Mesenchymal stem cell (in vitro differentiated cells and primary cell): ENCODE measurements at places on chromosomes 11 and 22.

GRCh38 chr11:61787928-61788491, 4.4 kb downstream of the TMEM258 start:
- H3K36me3 ChIP-seq: peaks cover 71% of the 10 kb centered on the region
- no peak overlapping the region for H3K27ac ChIP-seq
- H3K4me3 ChIP-seq: no peak overlapping the region
- peaks cover 40% of the 10 kb centered on the region for H3K4me1 ChIP-seq
- no peaks in the 10 kb centered on the region for H3K27me3 ChIP-seq

DNA sequence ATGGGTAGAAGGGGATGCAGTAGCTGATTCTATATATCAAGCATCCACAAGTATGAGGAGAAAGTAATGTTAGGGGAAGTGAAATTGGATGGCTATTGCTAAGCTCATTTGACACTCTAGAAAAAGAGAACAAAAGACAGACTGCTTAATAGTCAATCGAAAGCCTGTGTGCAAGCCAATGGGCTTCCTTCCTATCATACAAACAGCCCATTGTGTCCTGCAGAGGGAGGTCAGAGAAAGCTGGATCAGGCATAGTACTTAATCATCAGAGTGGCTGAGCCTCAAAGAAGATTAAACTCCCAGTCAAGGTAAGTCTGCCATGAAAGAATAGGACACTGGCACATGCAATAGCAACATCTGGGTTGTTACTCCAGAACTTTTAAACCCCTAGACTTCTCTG, 50.9 kb upstream of the PGR start:
- H3K27ac ChIP-seq: no peak overlapping the region
- no peaks in the 10 kb centered on the region for H3K27me3 ChIP-seq

DNA sequence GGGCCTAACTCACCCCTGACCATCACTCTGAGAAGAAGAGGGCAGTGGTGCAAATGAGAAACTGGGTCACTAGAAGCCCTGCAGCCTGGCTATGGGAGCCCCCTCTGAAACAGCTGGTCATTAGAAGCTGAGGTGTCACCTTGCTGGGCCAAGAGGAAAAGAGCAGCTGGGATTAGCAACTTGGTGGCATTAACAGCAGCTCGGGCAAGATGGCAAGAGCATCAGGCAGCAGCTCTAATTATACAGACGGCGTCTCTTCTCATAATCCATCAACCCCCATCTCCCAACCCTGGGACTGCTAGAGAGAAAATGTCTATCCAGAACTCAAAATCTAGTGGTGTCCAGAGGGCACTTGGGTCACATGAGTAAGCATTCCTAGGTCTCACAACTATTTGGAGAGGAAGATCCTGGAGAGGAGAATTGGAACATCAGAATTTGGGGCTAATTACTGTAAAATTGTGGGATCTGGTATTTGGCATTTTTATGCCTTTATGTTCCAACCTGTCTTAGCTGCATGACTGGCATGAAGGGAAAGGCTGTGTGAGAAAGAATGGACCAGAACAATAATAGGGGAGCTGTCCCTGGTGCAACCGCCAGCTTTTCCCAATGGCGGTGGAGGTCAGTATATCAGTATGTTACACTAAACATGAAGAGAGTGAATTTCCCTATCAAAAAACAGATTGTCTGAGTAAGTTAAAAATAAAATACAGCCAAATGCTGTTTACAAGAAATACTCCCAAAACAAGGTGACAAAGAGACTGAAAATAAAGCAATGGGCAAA, 7.6 kb upstream of the LMO1 start:
- no peaks in the 10 kb centered on the region for H3K36me3 ChIP-seq
- DNase-seq: no peak
- peaks cover 8% of the 10 kb centered on the region for H3K4me1 ChIP-seq

- no peak overlapping the region for H3K27ac ChIP-seq
- no peaks in the 10 kb centered on the region for H3K4me1 ChIP-seq
- H3K36me3 ChIP-seq: no peaks in the 10 kb centered on the region
- DNase-seq: no peak
- H3K4me3 ChIP-seq: peak overlapping the region; percentile 32
Measured at GRCh38 chr22:44379817-44380755, 67.3 kb upstream of the SHISAL1 start.

DNA sequence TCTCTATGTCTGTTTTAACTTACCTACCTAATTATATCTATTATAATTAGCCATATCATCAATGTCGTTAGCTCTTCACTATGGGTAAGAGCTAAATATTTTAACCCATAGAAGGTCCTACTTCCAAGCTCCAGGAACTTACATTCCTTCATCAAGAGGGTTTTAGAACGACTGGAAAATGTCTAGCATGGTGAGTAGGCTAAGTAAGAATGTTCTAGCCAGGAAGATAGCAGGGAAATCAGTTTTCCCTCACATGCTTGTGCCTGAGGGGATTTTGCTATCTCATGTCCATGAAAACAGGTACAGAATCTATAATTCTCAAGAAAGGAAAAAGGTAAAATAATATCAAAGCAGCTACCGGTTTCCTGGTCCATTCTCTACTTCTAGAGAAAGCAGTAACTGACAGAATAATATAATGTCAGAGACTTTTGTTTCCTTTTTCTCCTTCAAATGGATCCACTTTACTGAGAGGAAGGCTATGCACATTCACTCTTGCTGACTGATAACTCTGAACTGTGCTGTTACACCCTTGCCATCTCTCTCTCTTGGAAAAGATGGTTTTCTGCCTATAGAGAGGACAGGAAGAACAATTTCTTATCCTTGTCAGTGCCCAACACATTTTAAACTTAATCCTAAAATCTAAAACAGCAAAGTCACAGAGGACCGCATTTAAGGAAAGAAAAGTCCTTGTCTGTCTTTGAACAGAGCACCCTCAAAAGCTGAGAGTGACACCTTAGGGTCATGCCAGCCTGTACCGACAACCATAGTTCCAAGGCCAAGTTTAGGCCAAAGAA, 67.0 kb downstream of the MAML2 start:
- peaks cover under 1% of the 10 kb centered on the region for H3K36me3 ChIP-seq
- no peak overlapping the region for H3K27ac ChIP-seq
- H3K27me3 ChIP-seq: no peaks in the 10 kb centered on the region
- no peak overlapping the region for H3K4me3 ChIP-seq
- DNase-seq: peak; percentile 65
- peaks cover 2% of the 10 kb centered on the region for H3K4me1 ChIP-seq

GRCh38 chr22:17237038-17237668, 17.9 kb upstream of the ADA2 start:
- H3K4me3 ChIP-seq: no peak overlapping the region
- no peak for DNase-seq
- no peak overlapping the region for H3K27ac ChIP-seq
- no peaks in the 10 kb centered on the region for H3K4me1 ChIP-seq
- no peaks in the 10 kb centered on the region for H3K36me3 ChIP-seq
- peaks cover 35% of the 10 kb centered on the region for H3K27me3 ChIP-seq

GRCh38 chr22:49476176-49476575, 351.5 kb downstream of the BRD1 start:
- H3K4me3 ChIP-seq: no peak overlapping the region
- no peaks in the 10 kb centered on the region for H3K27me3 ChIP-seq
- no peaks in the 10 kb centered on the region for H3K36me3 ChIP-seq
- DNase-seq: no peak
- no peak overlapping the region for H3K27ac ChIP-seq

GRCh38 chr11:33532720-33533385, 167.8 kb downstream of the C11orf91 start:
- no peaks in the 10 kb centered on the region for H3K27me3 ChIP-seq
- DNase-seq: peak; percentile 10
- H3K4me1 ChIP-seq: peaks cover 5% of the 10 kb centered on the region
- H3K4me3 ChIP-seq: no peak overlapping the region
- H3K36me3 ChIP-seq: no peaks in the 10 kb centered on the region

DNA sequence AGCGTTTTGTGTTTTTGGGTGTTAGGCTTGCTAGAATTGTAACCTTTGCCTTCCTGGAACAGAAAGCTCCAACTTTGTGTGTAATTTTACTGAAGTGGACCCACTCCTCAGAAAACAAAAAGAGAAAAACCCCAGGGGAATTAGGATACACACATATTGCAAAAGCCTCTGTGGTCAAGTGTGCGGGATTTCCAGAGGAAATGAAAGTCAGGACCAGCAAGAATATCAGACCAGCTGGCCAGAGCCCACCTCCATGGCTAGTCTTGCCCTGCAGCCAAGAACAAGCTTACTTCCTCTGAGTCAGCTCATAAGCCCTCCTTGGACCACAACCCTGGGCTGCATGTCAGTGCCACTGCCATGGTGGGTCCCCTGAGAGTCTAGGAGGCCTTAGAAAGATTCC, 37.0 kb upstream of the FTH1 start:
- H3K4me1 ChIP-seq: peaks cover 11% of the 10 kb centered on the region
- H3K36me3 ChIP-seq: no peaks in the 10 kb centered on the region
- H3K27me3 ChIP-seq: no peaks in the 10 kb centered on the region
- H3K4me3 ChIP-seq: no peak overlapping the region
- peak; percentile 79 for DNase-seq

DNA sequence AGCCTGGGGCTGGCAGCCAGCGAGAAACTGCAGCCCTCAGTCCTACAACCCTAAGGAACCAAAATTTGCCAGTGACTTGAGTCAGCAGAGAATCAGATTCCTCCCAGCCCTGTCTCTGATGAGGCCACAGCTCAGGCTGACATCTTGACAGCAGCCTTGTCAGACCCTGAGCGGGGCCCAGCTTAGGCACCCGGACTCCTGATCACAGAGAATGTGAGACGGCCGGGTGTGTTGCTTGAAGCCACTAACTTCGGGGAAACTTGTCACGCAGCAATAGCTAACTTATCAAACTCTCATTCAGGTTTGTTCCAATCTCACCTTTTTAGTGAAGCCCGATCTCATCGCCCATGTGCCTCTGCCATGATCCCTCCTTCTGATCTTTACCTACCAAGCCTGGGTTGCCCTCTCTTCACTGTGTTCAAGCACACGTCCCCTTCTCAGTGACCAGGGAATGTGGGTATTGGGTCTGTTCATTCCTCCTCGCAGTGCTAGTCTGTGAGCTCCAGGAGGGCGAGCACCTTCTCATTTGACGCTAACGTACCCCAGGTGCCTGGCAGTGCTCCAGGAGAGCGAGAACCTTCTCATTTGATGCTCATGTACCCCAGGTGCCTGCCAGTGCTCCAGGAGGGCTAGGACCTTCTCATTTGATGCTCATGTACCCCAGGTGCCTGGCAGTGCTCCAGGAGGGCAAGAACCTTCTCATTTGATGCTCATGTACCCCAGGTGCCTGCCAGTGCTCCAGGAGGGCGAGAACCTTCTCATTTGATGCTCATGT, 280.7 kb downstream of the BRD1 start:
- no peaks in the 10 kb centered on the region for H3K27me3 ChIP-seq
- no peaks in the 10 kb centered on the region for H3K36me3 ChIP-seq
- no peak for DNase-seq
- no peak overlapping the region for H3K4me3 ChIP-seq
- H3K4me1 ChIP-seq: no peaks in the 10 kb centered on the region

DNA sequence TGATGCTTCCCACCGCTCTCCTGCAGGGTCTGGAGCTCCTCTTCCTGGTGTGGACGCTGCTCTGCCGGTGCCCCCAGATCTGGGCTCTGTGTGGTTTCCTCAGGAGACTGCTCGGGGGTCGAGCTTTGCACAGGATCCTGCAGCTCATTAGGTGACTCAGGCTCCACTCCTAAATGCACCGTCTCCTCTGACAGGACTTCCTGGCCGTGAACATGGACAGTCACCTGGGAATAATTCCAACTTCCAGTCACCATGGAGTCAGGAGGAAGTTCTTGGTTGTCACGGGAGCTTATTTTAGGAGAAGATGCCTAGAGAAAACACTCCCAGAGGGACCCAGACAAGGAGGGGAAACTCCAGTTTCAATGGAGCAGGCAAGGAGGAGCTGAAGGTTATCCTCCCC, 11.9 kb downstream of the ZNF202 start:
- DNase-seq: no peak
- H3K27me3 ChIP-seq: no peaks in the 10 kb centered on the region
- H3K4me3 ChIP-seq: no peak overlapping the region
- no peak overlapping the region for H3K27ac ChIP-seq
- H3K4me1 ChIP-seq: no peaks in the 10 kb centered on the region

- peak; percentile 65 for DNase-seq
- H3K4me1 ChIP-seq: no peaks in the 10 kb centered on the region
- H3K27me3 ChIP-seq: peaks cover 6% of the 10 kb centered on the region
- H3K27ac ChIP-seq: no peak overlapping the region
Measured at GRCh38 chr11:15208378-15209222, 93.9 kb downstream of the INSC start.

DNA sequence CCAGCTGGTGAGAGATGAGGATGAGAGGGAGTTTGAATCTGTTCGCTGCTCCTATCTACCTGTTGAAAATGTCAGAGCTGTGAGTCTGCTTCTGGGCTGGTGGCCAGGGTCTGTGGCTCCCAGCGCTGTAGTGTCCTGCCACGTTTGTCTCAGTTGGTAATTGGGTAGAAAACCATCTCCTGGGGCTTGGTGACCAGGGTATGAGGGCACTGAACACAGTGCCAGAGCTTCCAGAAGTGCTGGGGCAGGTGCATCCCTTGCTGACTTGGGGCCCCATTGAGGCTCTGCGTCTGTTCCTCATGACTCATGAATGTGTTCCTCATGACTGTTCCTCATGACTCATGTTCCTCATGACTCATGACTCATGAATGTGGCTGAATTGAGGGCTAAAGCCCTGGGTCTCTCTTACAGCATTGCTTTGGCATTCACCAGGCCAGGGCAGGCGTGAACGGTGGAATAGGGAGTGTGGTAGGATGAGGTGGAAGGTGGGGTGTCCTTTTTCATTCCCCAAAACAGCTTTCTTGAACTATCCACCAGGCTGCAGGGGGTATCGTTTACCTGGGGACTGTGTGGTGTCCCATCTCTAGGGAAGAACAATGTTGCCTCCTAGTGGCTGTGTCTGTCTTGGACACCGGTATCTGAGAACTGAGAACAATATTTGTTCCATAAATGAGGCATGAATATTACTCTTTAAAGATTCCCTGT, 139.5 kb downstream of the COMMD9 start:
- H3K27ac ChIP-seq: peak overlapping the region; percentile 93
- H3K36me3 ChIP-seq: no peaks in the 10 kb centered on the region
- H3K4me1 ChIP-seq: peaks cover 11% of the 10 kb centered on the region
- DNase-seq: peak; percentile 98

- H3K36me3 ChIP-seq: no peaks in the 10 kb centered on the region
- DNase-seq: no peak
- peaks cover 4% of the 10 kb centered on the region for H3K4me1 ChIP-seq
- no peak overlapping the region for H3K27ac ChIP-seq
Measured at GRCh38 chr11:35838071-35838470, 105.8 kb upstream of the LDLRAD3 start.

DNA sequence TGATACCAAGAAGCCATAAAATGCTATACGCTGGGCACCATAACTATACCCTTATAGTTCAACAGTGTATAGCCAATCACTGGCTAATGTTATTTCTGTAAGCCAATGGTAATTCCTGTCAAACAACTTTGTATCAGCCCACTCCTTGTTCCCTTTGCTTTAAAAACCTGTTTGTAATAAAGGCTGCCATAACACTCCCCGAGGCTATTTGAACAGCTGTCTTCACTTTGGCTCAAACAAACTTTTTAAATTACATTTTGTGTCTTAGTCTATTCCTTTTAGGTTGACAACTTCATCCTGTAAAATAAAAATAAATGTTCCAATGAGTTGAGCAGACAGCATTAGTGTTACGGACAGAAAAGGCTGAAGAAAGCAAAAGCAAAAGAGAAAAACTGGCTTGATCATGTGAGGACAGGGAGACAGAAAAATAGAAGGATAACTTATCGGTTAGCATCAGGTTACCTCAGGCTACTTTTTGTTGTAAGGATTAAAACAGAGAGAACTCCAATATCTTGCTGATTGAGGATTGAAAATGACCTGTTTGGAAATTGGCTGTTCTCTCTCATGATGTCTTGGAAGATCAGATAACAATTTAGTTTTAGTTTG, 95.0 kb downstream of the AASDHPPT start:
- no peak overlapping the region for H3K27ac ChIP-seq
- no peaks in the 10 kb centered on the region for H3K36me3 ChIP-seq
- H3K27me3 ChIP-seq: no peaks in the 10 kb centered on the region
- no peaks in the 10 kb centered on the region for H3K4me1 ChIP-seq
- no peak for DNase-seq
- no peak overlapping the region for H3K4me3 ChIP-seq
